Hematopoietic multipotent progenitor cell (in vitro differentiated cells): ENCODE measurements at places on chromosomes 5 and 9.

- no peak for DNase-seq
Measured at GRCh38 chr5:158020555-158021418, 161.8 kb upstream of the CLINT1 start.

- no peak for DNase-seq
Measured at GRCh38 chr5:118522626-118523025, 465.7 kb downstream of the DTWD2 start.

DNA sequence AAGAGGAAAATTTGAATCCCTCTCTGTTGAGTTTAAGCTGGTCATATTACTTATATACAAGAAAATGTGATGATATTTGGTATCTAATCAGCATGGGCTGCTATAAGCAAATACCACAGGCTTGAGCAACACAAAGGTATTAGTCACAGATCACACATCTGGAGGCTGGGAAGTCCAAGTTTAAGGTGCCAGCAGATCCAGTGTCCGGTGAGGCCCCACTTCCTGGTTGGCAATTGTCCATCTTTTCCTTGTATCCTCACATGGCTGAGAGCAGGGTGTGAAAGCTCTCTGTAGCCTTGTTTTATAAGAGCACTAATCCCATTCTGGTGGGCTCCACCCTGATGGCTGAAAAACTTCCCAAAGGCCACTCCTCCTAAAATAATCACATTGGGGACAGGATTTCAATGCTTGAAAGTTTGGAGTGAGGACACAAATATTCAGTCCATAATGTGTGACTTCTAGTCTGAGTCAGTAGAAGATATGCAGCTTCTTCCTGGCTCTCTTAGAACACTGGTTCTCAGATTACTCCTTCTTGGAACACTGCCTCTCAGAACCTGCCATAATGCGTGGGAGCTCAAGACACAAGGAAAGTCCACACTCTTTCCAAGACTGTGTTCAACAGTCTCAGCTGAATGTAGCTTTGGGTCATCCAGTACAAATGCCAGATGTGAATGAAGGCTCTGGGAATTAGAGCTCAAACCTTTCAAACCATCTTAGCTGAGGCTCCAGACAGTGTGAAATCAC lies 124.1 kb downstream of the PRDM9 start:
- no peak for DNase-seq

GRCh38 chr9:109705515-109705914 lies 74.5 kb upstream of the PALM2AKAP2 start:
- no peak for DNase-seq

DNA sequence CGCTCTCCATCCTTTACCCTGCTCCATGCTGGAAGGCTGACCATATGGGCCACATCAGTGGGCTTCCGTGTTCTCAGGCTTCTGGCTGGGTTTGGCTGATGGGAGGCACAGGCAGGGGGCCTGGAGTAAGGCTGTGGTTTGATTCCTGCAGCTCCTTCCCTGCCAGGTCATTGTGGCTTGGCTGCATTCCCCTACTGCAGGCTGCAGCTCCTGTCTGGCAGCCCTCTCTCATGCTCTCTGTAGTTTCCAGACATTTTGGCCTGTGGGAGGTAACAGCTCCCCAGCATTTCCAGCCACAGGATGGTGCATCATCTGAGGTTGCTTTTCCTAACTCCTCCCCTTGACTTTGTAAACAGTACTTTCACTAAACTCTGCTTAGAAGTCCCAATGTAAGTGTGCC lies 102.0 kb upstream of the PTPN3 start:
- peak; percentile 69 for DNase-seq

- no peak for DNase-seq
Measured at GRCh38 chr5:132300577-132301343, 6.6 kb downstream of the SLC22A4 start.

GRCh38 chr5:95591490-95591901 lies 28.4 kb upstream of the GPR150 start:
- DNase-seq, result no peak

DNA sequence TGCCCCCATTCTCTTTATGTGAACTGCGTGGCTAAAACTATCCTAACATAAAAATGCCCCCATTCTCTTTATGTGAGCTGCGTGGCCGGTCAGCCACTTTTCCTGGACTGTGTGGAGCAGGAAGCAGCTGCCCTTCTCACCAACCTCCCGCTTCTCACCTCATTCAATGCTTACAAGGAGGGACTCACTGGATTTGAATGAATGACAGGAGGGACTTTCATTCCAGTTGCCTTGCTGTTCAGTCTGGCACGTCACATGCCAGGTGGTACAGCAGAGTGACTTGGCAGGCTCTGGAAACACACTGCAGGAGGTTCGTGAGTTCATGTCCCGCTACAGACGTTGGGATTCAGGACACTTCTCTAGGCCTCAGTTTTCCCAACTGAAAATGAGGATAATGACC lies 60.2 kb upstream of the NFIL3 start:
- DNase-seq, result no peak

DNA sequence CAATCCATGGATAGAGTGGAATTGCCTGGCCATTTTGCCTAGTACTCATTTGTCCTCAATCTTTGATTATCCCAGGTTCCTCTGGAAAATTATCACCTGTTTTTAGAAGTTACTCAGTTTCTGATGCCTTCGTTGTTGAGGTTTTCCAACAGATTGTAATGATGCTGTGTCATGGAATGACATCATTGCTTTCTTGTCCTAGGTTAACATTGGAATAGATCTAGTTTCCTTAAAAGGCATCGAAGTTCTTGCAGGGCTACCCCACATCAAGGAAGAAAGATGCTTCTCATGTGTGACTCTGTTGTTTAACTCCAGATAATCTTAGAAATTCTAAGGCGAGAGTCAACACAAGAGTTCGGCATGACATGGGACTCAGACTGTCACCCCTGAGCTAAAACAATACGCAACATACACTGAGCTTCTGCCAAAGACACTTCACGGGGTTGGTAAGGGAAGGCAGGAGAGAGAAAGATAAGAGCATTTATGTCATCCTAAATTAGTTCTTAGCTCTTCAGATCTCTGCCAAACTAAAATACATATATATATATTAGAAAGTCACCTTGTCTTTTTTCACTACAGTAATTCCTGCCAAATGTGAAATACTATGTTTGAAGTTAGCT lies 293.2 kb upstream of the WWC1 start:
- DNase-seq, result no peak

- DNase-seq, result no peak
Measured at GRCh38 chr9:8157683-8158324, 358.2 kb upstream of the DMAC1 start.

GRCh38 chr9:34783951-34784487 lies 74.1 kb upstream of the CCL21 start:
- DNase-seq, result no peak

- DNase-seq, result no peak
Measured at GRCh38 chr9:133979921-133980863, 11.9 kb downstream of the VAV2 start.

- DNase-seq, result no peak
Measured at GRCh38 chr9:13810510-13810909, 503.4 kb downstream of the NFIB start.

DNA sequence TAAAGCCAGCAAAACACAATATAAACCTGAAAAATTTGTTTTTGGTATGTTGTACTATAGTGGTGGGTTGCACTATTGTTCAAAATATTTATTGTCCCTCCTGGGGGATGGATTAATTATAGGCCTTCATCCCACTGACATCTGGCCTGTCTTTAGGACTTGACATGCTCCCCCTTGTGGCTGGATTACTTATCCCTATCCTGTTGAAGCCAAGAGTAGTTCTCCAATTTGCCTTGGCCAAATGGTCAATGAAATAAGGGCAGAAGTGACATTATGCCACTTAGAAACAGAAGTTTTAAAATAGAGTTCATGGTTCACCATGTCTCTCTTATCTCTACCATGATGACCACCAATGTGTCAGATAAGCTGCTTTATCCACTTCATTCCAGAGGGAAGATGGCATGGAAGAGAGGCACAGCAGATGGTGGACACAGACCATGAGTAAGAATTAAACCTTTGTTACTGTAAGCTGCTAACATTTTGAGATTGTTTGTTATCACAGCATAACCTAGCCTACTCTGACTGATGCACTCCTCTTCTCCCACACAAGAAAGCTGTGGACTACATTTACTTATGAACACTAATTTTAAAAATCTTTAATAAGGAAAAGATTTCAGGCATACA lies 29.2 kb upstream of the ARHGEF28 start:
- DNase-seq, result peak; percentile 65

GRCh38 chr5:108074626-108075025 lies 307.3 kb downstream of the FBXL17 start:
- no peak for DNase-seq

DNA sequence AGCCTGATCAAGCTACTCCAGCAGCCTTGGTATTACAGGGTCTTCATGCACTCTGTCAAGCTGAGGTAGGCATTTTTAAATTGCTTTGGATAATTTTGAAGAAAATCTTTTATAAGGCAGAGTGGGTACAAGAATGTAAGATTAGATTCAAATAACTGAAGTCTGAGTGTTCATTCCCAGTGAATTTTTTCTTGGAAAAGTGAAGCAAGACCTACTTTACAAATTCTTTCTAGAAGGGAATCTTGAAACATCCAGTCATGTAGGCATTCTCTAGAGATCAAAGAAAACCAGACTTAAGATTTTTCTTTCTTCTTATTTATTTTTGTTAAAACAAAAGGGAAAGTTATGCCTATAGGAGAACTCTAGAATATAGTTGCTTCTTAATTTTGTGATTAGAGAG lies 139.0 kb downstream of the FOCAD start:
- no peak for DNase-seq

DNA sequence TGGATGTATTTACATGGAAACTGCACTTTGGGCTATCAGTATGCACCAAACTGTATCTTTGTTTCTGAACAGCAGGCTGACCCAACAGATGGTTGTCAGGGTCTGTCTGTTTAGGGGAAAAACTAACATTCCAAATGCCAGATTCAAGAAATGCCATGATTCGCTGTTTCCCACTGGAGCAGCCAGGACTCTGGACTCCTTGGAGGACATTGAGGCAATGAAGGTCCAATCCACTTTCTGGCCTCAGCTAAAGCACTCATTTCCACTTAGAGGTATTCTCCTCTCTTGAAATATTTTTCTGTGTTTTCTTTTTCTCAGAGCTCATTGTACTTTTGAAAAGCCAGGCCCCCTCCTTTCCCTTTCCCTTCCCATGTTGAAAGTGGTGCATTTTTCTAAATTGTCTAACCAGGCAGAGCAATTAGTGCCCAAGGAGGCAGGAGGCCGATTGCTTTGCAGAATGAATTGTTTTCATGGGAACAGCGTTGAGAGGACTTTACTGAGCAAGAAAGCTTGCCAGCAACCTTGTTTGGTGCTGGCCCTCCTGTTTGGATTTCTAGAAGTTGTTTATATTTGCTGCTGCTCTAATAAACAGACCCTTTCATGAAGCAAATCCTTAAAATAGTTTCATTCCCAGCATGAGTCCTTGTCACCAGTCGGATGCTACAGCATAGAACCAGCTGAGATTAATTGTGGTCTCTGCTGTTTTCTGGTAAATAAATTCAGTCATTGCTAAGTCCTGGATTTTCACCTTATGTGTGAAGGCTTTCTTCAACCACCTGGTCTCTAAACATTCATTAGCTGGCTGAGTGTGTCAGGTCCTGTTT lies 132.8 kb upstream of the TAF11L2 start:
- no peak for DNase-seq

GRCh38 chr5:127757576-127757975 lies 54.4 kb downstream of the CCDC192 start:
- peak; percentile 79 for DNase-seq

- no peak for DNase-seq
Measured at GRCh38 chr5:169384661-169385060, 83.7 kb upstream of the SLIT3 start.

DNA sequence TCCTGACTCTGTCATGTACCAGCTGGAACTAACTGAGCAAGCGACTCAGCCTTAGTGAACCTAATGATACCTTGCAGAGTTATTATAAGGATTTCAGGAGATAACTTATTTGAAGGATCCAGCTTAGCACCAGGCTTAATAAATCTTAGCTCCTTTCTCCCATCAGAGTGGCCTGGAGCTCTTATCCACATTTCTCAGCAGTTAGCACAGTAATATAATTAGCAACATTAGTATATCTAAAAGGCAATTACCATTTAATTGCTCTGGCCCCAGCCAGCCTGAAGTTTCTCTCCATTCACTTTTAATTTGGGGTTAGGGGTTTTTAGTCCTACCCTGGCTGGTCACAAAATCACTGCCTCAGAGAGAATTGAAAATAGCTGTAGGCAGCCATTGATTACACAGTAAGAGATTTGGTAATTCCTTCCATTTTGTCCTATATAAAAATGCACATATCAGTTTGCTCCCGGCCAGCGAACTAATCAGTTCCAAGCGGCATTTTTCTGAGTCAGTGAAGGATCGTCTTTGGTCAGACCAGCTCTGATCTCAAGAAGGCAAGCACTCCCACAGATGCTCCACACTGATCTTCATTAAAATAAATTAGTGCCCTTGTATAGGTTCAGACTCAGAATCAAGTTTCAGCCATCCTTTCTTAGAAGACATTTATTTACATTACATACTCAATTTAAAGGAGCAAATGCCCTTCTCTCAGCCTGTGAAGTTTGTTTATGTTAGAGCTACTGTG lies 56.6 kb downstream of the SNCAIP start:
- no peak for DNase-seq

DNA sequence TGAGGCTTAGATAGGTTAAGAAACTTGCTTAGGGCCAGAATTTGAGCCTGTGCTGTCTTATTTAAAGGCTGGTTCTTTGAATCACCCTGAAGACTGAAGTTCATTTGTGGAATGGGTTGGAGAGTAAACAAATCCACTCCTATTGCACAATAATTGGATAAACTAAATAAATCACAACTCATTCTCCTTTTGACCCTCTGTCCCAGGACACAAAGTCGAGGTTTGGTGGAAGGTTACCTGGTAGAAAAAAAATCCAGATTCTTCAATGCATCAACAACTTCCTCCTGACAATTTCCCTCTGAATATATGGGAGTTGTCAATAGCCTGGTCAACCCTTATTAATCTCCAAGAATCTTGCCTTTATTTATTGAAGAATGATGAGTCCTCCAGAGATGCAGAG lies 28.9 kb downstream of the TBC1D2 start:
- DNase-seq, result no peak

DNA sequence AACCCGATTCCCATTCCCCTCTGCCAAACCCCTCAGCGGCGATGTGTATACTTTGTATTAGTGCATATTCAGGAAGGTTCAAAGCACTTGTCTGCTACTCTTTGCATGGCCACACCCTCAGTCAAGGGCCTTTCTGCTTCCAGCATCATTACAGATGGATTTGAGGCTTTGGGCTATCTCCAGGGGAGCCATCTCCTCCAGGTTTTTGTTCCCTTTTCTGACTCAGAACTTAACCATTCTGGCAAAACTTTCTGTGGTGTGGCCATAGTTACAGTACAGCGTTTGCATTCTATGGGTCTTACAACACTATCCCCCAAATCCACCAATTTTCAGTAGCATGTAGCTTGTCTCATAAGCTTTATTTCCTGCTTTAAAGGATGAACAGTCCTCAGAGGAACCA lies 36.0 kb upstream of the SVEP1 start:
- no peak for DNase-seq

DNA sequence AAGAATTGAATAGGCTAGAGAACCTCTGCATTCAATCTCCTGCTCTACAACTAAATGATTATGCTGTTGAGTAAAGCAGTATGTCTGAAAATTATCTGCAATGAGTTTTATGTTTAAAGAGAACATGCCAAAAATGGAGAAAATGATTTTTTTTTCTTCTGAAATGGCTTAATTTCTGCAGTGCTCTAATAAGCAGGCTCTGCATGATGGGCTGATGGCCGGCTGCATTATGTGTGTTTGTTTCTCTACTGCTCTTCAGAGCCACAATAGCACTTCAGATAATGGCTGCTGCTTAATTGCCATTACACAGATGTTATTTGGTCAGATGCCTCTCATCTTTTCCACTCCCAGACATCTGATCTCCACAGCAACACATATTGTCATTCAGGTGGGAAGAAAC lies 286.4 kb upstream of the DMAC1 start:
- DNase-seq, result no peak

GRCh38 chr5:132747616-132748440 lies 602 bp downstream of the CCNI2 start:
- DNase-seq, result no peak
